ENCODE measurements at places on chromosomes 6 and 20.

GRCh38 chr6:79872303-79872702 is 75.0 kb downstream of the ELOVL4 start:
- no peak for DNase-seq

DNA sequence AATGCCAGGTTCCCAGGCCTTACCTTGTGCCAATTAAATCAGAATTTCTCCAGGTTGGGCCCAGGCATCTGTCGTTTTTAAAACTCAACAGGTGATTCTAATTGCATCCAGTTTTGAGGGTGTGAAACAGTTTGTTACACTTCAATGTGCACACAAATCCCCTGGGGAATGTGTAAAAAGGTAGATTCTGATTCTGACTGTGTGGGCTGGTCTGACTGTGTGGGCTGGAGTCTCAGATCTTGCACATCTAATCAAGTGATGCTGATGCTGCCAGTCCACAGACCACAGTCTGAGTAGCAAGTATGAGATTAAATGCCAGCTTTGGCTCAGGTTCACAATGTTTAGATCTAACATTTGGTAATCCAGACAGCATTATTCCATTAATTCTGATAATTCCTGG is 12.5 kb upstream of the ETV7 start:
- no peak for DNase-seq

GRCh38 chr6:45513213-45513618 is 135.5 kb upstream of the SUPT3H start:
- no peak for DNase-seq

DNA sequence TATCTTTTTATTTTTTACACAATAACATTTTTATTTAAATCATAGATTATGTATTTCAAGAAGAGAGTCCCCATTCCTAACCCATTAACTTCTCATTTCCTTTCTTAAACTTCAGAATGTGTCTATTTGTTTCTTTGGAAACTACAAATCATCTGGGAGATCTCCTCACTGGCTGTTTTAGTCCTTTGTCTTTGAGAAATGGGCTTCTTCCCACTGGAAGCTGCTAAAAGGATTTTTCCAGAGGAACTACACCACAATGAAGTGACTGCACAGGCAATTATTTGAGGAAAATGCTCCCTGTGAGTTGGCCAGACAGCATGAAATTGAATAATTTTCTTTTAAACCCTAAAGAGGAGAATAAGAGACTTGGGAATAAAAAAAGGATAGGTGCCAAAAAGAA is 119.1 kb downstream of the TENT5A start:
- no peak for DNase-seq

DNA sequence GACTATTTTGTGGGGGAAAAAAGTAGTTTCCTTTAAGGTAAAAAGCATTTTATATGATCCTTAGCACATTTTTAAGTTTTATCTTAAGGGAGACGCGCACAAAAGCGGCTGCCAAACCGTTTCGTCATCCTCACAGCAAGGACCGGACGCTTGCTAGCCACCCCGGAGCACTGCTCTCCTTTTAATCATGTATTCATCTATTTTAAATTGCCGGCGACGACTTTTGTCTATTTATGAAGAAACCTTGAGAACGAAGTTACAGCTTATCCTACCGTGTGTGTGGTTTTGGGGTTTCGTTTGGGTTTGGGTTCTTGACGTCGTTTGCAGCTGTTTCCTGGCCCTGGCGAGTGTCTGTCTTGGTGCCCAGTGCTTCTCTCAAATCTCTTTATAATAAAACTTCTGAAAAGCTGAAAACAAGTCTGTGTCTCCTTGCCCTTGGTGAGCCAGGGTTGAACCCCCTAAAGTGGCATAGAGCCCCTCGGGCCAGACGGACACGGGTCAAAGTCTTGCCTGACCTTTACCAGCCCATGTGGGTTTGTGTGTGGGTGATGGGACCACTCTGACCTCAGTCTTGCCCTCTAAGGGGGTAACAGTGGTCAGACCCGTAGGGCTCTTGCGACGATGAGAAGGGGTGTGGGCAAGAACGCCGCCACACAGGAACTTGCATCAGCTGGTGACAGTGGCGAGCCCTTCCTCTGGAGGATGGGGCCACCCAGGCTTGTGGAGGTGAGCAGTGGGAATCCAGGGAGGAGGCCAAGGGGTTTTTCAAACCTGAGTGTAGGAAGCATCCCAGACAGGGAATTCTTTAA is 117.6 kb downstream of the JPH2 start:
- peak; percentile 25 for DNase-seq

- no peak for DNase-seq
Observed at GRCh38 chr6:111573131-111573883, 32.4 kb downstream of the TRAF3IP2 start.

- no peak for DNase-seq
Observed at GRCh38 chr6:107715550-107716321, 108.4 kb downstream of the SCML4 start.

GRCh38 chr6:26472549-26473290 is 15.0 kb downstream of the BTN2A1 start:
- peak; percentile 37 for DNase-seq

DNA sequence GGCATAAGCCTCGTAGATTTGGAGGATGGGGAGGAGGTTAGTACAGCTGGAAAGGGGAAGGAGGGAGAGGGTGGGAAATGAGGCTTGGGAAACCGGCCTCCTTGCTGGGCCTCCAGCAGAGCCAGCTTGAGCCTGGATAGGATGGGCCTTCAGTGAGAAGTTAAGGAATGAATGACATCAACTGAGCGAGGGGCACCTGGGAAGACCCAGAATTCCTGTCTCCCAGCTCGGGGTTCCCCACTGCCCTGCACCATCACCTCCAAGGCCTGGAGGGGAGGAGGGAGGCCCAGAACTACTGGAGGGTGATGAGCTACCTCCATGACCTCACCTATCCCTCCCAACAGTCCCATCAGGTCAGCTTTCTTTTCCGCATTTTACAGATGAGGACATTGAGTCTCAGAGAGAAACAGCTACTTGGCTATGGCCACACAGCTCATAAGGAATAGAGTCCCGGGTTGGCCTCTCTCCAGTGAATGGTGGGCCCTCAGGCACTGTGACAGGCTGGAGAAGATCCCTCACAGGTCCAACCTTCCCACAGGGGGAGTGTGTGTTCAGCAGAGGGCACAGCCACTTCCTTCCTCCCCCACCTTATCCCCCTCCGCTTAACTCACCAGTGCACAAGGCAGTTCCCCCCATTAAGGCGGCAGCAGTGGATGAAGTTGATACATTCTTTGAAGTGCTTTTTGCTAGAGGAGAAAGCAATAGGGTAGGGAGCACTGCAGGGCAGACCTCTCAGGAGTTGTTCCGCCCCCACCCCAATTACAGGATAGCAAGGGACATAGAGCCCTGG is 6.8 kb downstream of the DUSP15 start:
- no peak for DNase-seq

DNA sequence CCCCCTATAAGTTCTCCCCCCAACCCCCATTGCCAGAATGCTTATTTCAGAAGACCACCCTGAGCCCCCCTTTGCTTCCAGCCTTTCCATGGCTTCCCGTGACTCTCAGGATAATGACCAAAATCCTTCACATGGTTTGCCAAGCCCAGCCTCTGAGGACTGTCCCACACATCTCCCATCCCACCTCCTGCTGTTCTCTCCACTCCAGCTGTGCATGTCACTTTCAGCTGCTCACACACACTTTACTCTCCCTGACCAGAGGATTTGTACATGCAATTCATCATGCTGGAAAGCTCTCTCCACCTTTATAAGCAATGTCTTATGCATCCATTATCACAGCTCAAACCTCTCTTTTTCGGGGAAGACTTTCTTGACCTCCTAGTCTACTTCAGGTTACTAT is 164.2 kb downstream of the PRL start:
- DNase-seq: no peak

GRCh38 chr6:139534472-139535115 is 160.1 kb upstream of the CITED2 start:
- peak; percentile 10 for DNase-seq

GRCh38 chr6:44180886-44181285 is 22.3 kb downstream of the CAPN11 start:
- no peak for DNase-seq

- DNase-seq: no peak
Observed at GRCh38 chr20:6814945-6815344, 47.5 kb downstream of the BMP2 start.
